Cortex of kidney (tissue), 1 donor: ENCODE measurements at places on chromosomes 6 and 20.

GRCh38 chr6:25242567-25242966, 36.6 kb upstream of the CARMIL1 start:
- DNase-seq: no peak

DNA sequence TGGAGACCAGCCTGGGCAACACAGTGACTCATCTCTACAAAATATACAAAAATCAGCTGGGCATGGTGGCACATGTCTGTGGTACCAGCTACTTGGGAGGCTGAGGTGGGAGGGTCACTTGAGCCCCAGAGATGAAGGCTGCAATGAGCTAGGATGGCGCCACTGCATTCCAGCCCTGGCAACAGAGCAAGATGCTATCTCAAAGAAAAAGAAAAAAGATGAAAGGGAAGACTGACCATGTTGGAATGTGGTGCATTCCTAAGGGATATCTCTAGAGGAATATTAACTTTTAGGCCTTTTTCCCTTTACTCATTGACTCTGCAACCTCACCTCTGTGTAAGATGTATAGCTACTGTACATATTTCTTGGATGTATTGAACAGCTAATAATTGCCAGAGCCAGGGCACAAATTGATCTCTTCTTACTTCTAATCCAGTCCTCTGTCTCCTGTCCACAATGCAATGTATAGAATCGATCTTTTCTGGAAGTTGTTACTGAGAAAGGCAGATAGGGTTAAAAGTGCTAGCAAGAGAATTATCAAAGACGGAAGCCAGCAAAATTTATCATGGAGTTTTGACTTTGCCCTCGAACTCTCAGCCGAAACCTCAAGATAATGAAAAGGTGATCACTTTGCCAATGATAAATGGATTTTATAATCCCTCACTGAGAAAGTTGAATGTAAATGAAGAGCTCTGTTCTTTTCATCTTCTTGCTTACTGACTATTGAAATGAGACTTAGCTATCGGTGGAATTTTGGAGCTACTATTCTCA, 46.3 kb downstream of the GCNT2 start:
- DNase-seq: no peak

DNA sequence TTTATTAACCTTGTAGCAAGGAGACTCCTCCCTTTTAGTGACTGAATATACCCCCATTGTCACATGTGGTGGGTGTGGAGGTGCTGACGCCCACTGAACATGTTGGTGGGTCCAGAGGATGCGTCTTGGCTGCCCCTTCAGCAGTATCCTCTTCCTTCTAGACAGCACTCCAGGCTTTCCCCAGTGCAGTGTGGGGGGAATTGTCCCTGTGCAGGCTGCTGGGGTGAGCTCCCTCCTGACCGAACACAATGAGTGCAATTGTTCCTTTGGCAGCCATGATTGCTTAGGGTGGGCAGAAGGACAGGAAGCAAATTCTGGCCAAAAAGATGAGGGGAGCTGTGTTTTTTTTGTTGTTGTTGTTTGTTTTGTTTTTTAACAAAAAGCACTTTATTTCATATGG, 209.3 kb upstream of the PDE10A start:
- DNase-seq: no peak

DNA sequence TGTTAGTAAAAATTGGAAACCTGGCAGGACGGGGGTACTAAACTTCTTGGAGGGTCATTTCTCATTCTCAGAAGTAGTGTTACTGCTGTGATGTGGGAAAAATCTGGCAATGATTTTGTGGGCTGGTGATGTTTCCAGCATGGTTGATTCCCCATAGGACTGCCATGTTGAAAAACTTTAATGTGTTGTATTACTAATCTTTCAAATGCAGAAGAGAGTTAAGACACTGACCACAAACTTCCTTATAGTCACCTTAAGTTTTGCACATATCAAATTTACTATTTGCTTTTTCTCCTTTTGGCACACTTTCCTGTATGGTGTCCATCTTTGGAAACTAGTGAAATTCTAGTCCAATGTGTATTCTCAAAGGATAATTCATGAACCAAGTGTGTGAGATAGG, 236.2 kb upstream of the TAB2 start:
- no peak for DNase-seq

DNA sequence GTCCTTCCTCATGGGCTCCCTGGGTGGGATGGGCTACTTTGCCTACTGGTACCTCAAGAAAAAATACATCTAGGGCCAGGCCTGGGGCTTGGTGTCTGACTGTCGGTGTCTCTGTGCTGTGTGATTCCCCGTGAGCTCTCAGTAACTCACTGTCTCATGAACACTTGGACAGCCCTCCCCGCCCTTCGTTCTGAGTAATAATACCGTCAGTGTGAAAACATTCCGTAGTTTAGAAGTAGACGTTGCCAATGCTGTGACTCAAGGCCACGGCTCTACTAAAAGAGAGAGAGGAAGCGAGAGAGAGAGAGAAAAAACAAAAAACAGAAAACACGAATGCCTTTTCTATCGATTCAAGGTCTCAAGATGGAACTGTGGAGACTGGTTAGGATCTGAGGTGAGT, 31.8 kb downstream of the FITM2 start:
- DNase-seq: no peak

DNA sequence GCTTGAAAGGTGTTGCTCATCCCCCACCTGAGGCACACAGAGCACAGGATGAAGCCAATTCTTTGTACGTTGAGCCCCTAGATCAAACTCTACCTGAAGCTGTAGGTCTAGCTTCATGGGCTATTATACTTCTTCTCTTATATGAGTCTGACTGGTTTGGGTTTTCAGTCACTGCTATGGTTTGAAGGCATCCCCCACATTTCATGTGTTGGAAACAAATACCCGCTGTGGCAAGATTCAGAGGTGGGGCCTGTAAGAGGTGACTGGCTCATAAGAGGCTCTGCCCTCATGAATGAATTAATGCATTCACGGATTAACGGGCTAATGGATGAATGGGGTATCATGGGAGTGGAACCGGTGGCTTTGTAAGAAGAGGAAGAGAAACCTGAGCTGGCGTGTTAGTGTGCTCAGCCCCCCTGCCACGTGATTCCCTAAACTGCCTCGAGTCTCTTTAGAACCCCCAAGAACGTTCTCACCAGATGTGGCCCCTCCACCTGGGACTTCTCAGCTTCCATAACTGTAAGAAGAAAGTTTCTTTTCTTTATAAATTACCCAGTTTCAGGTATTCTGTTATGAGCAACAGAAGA, 39.2 kb downstream of the PREX1 start:
- no peak for DNase-seq

DNA sequence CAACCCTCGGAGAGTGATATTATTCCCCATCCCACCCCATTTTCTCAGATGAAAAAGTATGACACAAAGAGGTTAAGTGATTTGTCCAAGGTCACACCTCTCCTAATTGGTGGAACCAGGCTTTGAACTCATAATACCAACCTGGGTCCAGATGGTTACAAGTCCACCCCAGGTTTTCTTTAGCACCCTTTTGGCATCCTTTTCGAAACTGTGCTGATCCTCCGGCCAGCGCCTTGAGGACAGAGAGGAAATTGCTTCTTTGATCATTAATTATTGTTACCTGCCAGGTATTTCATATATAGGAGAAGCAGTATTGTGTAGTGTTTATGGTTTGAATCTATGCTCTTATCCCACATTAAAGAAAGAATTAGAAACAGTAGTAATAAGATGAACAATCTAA, 29.3 kb upstream of the PDYN start:
- no peak for DNase-seq

GRCh38 chr6:93624408-93624807, 205.0 kb upstream of the EPHA7 start:
- DNase-seq: no peak
